ENCODE measurements at places on chromosomes 1 and 21. TPM values are rescaled to one million over a fixed set of nuclear protein-coding genes. Genes with fewer than 3 reads are reported as not detected.
A peak's percentile ranks its signal among the peaks of the same experiment; 100 is the strongest.

DNA sequence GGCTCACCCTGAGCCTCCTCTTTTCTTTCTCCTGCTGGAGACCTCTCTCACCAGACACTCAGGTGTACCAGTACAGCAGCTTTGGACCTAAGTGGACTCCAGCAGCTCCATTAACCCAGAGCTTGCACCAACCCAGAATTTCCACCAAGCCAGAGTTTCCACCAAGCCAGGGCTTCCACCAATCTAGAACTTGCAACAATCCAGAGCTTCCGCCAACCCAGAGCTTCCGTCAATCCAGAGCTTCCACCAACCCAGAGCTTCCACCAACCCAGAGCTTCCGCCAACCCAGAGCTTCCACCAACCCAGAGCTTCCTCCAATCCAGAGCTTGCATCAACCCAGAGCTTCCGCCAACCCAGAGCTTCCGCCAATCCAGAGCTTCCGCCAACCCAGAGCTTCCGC is 23.2 kb downstream of the CRYAA start:
- no peak overlapping the region for H3K4me3 ChIP-seq
- H3K27me3 ChIP-seq, result peaks cover 8% of the 10 kb centered on the region
- H3K36me3 ChIP-seq, result no peaks in the 10 kb centered on the region

DNA sequence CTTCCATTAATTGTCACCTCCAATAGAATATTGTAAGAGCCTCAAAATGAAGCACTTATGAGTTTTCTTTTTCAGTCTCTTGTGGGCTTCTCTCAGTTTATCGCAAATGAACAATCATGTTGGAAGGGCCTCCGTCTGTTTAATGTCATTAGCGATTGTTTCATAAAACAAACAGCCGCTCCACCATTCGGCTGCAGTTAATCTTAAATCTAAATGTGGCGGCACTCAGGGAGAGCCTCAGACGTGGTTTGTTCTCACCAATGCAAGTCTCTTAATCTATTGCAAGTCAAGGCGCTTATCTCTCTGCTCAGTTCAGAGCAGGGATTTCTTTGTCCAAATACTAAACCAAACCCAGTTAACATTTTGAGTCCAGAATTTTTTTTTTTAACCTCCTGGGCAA is 34.9 kb upstream of the ESRRG start:
- no peaks in the 10 kb centered on the region for H3K36me3 ChIP-seq
- H3K4me3 ChIP-seq, result no peak overlapping the region
- no peak overlapping the region for H3K27ac ChIP-seq
- H3K27me3 ChIP-seq, result no peaks in the 10 kb centered on the region

DNA sequence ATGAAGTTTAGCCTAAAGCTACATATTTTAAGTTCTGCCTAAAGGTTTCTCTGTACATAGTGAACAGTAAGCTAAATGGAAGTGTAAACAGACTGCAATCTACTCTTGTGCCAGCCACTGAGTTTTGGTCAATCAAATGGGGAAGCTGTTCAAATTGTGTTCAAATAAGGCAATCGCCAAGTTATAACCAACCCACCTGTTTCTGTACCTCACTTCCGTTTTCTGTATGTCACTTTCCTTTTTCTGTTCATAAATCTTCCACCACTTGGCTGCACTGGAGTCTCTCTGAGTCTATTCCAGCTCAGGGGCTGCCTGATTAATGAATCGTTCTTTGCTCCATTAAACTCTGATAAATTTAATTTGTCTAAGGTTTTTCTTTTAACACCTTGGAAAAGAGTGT is 10.8 kb upstream of the THEM4 start:
- no peaks in the 10 kb centered on the region for H3K36me3 ChIP-seq
- no peak overlapping the region for H3K4me3 ChIP-seq
- no peak overlapping the region for H3K27ac ChIP-seq
- H3K27me3 ChIP-seq, result peaks cover 3% of the 10 kb centered on the region
- no peak for DNase-seq
- H3K4me1 ChIP-seq, result peaks cover 7% of the 10 kb centered on the region

DNA sequence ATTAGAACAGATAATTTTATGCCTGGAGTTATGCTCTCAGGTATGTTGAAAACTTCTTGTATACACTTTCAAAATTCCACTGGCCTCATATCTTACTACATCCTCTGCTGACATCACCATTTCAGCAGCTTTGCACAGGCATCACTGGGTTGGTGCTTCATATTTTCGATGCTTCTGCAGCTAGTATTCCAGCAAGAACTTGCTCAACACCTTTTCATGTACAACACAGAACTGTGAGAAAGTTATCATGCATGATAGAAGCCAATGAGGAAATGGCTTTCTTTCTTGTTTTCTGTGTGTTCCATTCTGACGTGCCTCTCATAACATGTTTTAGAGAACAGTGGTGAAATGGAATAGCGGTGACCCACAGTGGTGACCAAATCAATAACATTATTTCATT is 5.1 kb upstream of the GBP5 start:
- no peak for DNase-seq
- H3K27ac ChIP-seq, result peak overlapping the region; percentile 88
- peak overlapping the region; percentile 71 for H3K4me3 ChIP-seq
- H3K36me3 ChIP-seq, result peaks cover 19% of the 10 kb centered on the region
- H3K4me1 ChIP-seq, result peaks cover 73% of the 10 kb centered on the region
- no peaks in the 10 kb centered on the region for H3K27me3 ChIP-seq

GRCh38 chr1:219659684-219660083 is 46.8 kb upstream of the ZC3H11B start:
- DNase-seq, result no peak
- H3K27ac ChIP-seq, result no peak overlapping the region
- H3K36me3 ChIP-seq, result no peaks in the 10 kb centered on the region
- peaks cover 16% of the 10 kb centered on the region for H3K27me3 ChIP-seq
- H3K4me3 ChIP-seq, result no peak overlapping the region
- peaks cover 2% of the 10 kb centered on the region for H3K4me1 ChIP-seq

GRCh38 chr21:42209801-42210479 is 9.0 kb upstream of the ABCG1 start:
- H3K4me3 ChIP-seq, result no peak overlapping the region
- H3K4me1 ChIP-seq, result peaks cover 4% of the 10 kb centered on the region
- peaks cover 4% of the 10 kb centered on the region for H3K36me3 ChIP-seq
- DNase-seq, result no peak
- H3K27ac ChIP-seq, result no peak overlapping the region
- H3K27me3 ChIP-seq, result peaks cover 9% of the 10 kb centered on the region

DNA sequence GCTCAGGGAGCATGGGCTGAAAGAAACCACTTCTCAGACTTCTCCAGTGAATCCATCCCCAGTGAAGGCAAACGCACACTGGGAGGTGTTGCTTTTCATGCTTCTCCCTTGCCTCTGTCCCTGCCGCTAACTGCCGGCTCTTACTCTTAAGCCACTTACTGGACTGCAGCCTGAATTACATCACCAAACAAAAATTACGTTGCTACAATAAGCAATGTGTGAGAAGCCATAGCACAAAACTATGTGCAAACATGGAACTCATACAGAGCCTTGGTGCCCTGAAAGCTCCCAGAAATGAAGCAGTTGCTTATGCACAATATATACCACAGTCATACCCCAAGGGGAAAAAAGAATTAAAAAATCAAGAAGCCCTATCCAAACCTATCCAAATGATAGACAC is 375.2 kb downstream of the KCNH1 start:
- no peak overlapping the region for H3K4me3 ChIP-seq
- DNase-seq, result no peak
- H3K27me3 ChIP-seq, result peaks cover 16% of the 10 kb centered on the region
- no peak overlapping the region for H3K27ac ChIP-seq

DNA sequence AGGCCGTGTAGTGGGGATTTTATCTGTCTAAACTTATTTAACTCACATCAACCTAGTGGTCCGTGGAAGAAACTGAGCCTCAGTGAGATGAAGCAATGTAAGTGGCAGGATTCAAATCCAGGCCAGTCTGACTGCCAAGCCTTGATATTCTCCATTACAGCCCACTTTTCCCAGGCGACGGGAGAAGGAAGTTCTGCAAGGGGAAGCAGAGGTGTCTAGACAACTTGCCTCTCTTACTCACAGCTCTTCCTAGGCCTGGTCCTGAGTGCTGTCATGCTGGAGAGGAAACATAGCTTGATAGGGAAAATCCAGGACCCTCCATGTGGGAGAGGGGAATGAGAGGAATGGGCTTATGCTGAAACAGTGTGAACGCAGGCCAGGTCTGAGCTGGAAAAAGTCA is 9.1 kb downstream of the CTSE start:
- H3K36me3 ChIP-seq, result peaks cover 2% of the 10 kb centered on the region
- peaks cover 15% of the 10 kb centered on the region for H3K27me3 ChIP-seq
- peaks cover 19% of the 10 kb centered on the region for H3K4me1 ChIP-seq
- H3K4me3 ChIP-seq, result no peak overlapping the region

GRCh38 chr1:10056599-10056987 is 23.8 kb downstream of the UBE4B start:
- H3K4me3 ChIP-seq, result no peak overlapping the region
- peaks cover 5% of the 10 kb centered on the region for H3K36me3 ChIP-seq
- H3K4me1 ChIP-seq, result no peaks in the 10 kb centered on the region

GRCh38 chr1:117093091-117093534 is 28.4 kb downstream of the TRIM45 start:
- peak overlapping the region; percentile 14 for H3K27ac ChIP-seq
- no peak overlapping the region for H3K4me3 ChIP-seq
- H3K36me3 ChIP-seq, result peaks cover 35% of the 10 kb centered on the region
- DNase-seq, result no peak
- H3K4me1 ChIP-seq, result peaks cover 6% of the 10 kb centered on the region

- H3K27me3 ChIP-seq, result no peaks in the 10 kb centered on the region
- no peak for DNase-seq
- H3K36me3 ChIP-seq, result no peaks in the 10 kb centered on the region
- H3K4me3 ChIP-seq, result peak overlapping the region; percentile 33
- peak overlapping the region; percentile 54 for H3K27ac ChIP-seq
Measured at GRCh38 chr1:8472668-8473067, 154.8 kb downstream of the SLC45A1 start.

GRCh38 chr1:206117151-206117948 is at the start of gene AVPR1B:
Gene AVPR1B (minus strand): TSS chr1:206117388. CDS start chr1:206116890, 498 bp downstream.
- H3K27me3 ChIP-seq, result peaks cover 59% of the 10 kb centered on the region
- no peak within 1 kb of the TSS for H3K27ac ChIP-seq
- H3K4me1 ChIP-seq, result peaks cover 7% of the 10 kb centered on the region
- H3K4me3 ChIP-seq, result peak within 1 kb of the TSS; percentile 62
- H3K36me3 ChIP-seq, result no peaks in the 10 kb centered on the region
- DNase-seq, result peak; percentile 46

- no peak overlapping the region for H3K27ac ChIP-seq
- no peaks in the 10 kb centered on the region for H3K4me1 ChIP-seq
- peaks cover 3% of the 10 kb centered on the region for H3K27me3 ChIP-seq
- DNase-seq, result no peak
- no peak overlapping the region for H3K4me3 ChIP-seq
- H3K36me3 ChIP-seq, result no peaks in the 10 kb centered on the region
Measured at GRCh38 chr1:184197831-184198230, 146.3 kb downstream of the TSEN15 start.

- H3K36me3 ChIP-seq, result peaks cover 26% of the 10 kb centered on the region
- peak overlapping the region; percentile 80 for H3K4me3 ChIP-seq
- DNase-seq, result no peak
- H3K27me3 ChIP-seq, result no peaks in the 10 kb centered on the region
- peaks cover 76% of the 10 kb centered on the region for H3K4me1 ChIP-seq
- H3K27ac ChIP-seq, result peak overlapping the region; percentile 98
Measured at GRCh38 chr1:40379785-40380452, 6.4 kb downstream of the SMAP2 start.

- no peak overlapping the region for H3K27ac ChIP-seq
- H3K27me3 ChIP-seq, result peaks cover 24% of the 10 kb centered on the region
Measured at GRCh38 chr1:231093156-231093922, 53.3 kb upstream of the FAM89A start.

The HHIPL2 gene
- total RNA-seq, result 0.19 TPM

The HSD3B2 gene
- total RNA-seq, result not detected

The ARMH1 gene
- 95.7 TPM for total RNA-seq

The SH2D5 gene
- total RNA-seq, result 0.11 TPM

The FAM151A gene
- total RNA-seq, result not detected

The DNAJC16 gene
- 18.9 TPM for total RNA-seq

The GPR52 gene
- 1.8 TPM for total RNA-seq
